Upper lobe of left lung (tissue), 6 donors: ENCODE measurements at places on chromosomes 4 and X.

- peak; percentile 71 for DNase-seq
Measured at GRCh38 chr4:39770005-39770404, 72.1 kb downstream of the UBE2K start.

- no peak for DNase-seq
Measured at GRCh38 chr4:13323921-13324320, 160.2 kb downstream of the RAB28 start.

- no peak for DNase-seq
Measured at GRCh38 chr4:3677748-3678070, 88.5 kb upstream of the ADRA2C start.

DNA sequence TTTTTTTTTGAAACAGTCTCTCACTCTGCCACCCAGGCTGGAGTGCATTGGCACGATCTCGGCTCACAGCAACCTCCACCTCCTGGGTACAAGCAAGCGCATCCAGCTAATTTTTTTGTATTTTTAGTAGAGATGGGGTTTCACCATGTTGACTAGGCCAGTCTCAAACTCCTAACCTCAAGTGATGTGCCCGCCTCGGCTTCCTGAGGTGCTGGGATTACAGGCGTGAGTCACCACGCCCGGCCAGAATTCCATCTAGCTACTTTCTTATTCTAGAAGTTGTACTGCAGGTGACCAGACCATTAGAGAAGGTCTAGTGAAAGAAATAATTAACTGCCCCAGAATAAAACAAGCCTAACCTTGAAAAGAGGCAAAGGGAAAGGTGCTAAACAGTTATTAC, 2.3 kb downstream of the LRBA start:
- DNase-seq: peak; percentile 56

- DNase-seq: no peak
Measured at GRCh38 chr4:140764785-140765392, 8.7 kb upstream of the TBC1D9 start.

- no peak for DNase-seq
Measured at GRCh38 chr4:98605216-98605615, 53.2 kb downstream of the TSPAN5 start.

- no peak for DNase-seq
Measured at GRCh38 chr4:20687864-20688263, 12.4 kb upstream of the PACRGL start.

DNA sequence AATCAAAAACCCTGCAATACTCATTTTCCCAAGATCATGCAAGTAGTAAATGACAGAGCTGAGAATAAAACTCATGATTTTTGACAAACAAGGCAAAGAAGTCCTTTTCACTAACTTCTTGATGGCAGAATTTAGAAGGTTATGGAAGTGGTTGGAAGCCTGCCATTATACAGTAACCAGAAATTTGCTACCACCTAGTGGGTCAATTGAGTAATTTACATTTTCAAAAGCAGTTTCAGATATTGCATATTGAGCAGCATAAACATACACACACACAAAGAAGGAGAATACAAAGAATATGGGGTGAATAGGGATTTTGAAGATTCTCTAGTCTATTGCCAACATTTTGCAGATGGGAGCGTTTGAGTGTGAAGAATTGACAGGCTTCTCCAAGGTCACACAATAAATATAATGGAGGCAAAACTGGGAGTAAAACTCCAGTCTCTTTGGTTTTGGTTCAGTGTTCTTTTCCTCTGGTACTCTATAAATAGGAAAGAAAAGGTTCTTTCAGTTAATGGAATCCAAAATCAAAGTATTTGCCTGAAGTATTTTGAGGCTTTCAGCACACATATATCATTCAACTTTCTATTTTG, 70.2 kb downstream of the GC start:
- no peak for DNase-seq

GRCh38 chrX:14409341-14409740, 120.0 kb upstream of the GLRA2 start:
- no peak for DNase-seq
